H9 (cell line): ENCODE measurements at places on chromosomes 13 and 19. TPM values are rescaled to one million over a fixed set of nuclear protein-coding genes. Genes with fewer than 3 reads are reported as not detected.

DNA sequence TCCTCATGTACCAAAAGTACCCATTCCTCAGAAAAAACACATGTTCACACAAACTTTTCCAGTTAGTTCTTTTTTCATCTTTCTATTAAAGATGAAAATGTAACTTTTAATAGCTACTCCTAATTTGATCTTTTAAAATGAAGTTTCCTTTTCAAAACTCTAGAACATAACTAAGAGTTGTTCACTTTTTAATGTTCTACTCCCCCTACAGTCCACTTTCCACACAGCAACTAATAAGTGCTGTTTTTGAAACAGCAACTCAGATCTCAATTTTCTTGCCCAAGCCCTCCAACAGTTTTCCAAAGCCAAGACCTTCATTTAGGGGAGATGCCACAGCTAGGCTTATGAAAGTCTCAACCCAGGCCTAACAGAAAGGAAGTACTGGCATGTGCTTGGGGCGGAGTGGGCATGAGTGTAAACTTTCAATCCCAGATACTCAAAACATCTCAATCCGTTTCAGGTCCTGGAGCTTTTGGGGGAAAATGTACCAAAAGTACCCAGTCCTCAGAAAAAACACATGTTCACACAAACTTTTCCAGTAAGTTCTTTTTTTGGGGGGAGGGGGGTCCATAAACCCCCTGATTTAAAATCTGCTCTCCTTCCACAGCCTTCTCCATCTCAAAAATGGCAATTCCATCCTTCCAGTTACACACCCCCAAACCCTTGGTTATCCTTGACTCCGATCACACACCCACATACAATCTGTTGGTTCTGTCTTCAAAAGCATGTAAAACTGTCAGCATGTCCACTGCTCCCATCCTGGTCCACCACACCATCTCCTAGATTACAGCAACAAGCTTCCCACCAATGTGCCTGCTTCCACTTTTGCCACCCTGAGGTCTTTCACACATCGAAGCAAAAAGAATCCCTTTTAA is 2.0 kb downstream of the FBL start:
- H3K27me3 ChIP-seq: no peaks in the 10 kb centered on the region
- H3K4me3 ChIP-seq: peak overlapping the region; percentile 99
- DNase-seq: no peak
- peaks cover 7% of the 10 kb centered on the region for H3K4me1 ChIP-seq

DNA sequence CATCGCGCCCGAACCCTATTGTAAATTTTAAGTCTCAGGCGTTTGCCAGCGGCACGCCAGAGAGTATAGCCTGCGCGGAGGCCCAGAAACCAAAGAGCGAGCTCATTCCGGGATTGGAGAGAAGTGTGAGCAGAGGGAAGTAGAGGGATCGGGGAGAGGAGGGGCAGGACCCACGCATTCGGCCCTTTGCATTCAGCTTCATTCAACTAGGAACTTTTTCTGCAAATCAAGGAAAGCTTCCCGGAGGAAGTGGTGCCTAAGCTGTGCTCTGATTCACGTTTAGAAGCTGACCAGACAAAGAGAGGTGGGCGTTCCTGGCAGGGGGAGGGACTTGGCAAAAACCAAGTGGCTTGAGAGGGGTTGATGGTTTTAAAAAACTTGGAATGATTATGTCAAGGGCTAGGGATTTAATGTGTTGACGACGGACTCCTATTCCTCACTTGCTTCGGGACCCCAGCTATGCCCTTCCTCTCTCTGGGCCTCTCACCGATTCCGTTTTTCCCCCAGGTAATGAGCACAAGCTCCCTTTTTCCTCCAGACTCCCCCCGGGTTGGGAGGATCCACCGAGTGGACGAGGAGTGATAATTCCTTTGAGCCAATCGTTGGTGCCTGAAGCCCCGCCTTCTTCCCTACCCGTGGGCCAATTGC is 811 bp upstream of the PRMT1 start:
- no peaks in the 10 kb centered on the region for H3K27me3 ChIP-seq
- peak overlapping the region; percentile 85 for H3K27ac ChIP-seq
- H3K36me3 ChIP-seq: peaks cover 30% of the 10 kb centered on the region
- DNase-seq: peak; percentile 89
- peak overlapping the region; percentile 98 for H3K4me3 ChIP-seq

GRCh38 chr19:1773184-1773583 is 19.9 kb downstream of the ONECUT3 start:
- H3K27me3 ChIP-seq: peaks cover 32% of the 10 kb centered on the region
- no peaks in the 10 kb centered on the region for H3K4me1 ChIP-seq
- DNase-seq: no peak
- peak overlapping the region; percentile 2; the same call in 1 of the 3 replicates for H3K4me3 ChIP-seq
- no peak overlapping the region for H3K27ac ChIP-seq

DNA sequence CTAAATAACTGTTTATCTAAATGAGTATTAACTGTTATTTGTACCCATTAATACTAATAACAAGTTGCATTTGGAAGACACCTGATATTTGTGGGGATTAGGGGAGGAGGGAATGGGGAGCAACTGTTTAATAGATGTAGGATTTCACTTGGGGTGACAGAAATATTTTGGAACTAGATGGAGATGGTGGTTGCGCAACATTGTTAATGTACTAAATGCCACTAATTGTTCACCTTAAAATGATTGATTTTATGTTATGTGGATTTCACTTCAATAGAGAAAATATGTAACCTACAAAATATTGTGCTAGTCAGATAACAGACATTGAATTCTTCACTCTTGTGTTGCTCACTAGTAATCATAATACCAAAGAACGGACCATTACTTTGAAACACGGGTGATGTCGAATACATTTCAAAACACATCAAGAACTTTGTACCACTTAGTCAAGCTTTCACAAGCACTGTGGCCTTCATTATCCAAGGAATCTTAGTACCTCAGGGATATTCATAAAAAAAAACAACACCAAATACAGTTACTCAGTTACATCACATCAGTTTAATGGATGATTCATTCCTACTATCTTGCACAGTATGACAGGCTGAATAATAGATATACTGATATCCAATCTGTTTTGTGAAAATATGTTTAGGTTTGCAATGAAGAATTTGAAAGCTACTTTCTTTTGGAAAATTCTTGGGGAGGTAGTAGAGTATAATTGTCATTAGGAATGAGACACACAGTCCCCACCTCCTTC is 721.8 kb downstream of the PCDH9 start:
- H3K36me3 ChIP-seq: no peaks in the 10 kb centered on the region
- no peaks in the 10 kb centered on the region for H3K27me3 ChIP-seq
- no peak overlapping the region for H3K27ac ChIP-seq
- DNase-seq: no peak
- no peak overlapping the region for H3K4me3 ChIP-seq

EBPL gene
- total RNA-seq: 65.9 and 70.1 TPM in 2 replicates
